HS-5 (cell line): ENCODE measurements at places on chromosomes 4 and X.

- DNase-seq = no peak
These were observed at the start of gene UBL4A for GRCh38 chrX:154486396-154487207. TSS of gene UBL4A (minus strand) at chrX:154486615. CDS start at chrX:154486584, 31 bp downstream.

DNA sequence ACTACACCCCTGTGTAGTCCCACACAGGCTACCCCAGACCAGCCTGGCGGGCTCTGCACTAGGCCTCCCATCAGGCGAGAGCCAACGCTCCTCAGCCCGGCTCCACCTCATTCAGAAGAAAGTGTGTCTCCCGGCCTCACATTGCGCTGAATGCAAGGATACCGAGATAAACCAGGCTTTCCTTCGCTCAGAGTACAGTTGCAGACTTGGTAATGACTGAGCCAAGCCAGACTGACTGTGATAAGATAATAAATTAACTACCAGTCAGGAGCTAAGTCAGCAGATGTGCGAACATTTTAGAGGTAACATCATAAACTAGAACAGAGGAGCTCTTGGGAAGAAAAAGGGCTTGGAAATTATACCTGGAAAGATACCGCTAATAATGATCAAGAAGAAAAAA is 397.6 kb downstream of the TRIML1 start:
- DNase-seq = no peak

GRCh38 chr4:142698552-142698951 is 147.5 kb downstream of the INPP4B start:
- no peak for DNase-seq

DNA sequence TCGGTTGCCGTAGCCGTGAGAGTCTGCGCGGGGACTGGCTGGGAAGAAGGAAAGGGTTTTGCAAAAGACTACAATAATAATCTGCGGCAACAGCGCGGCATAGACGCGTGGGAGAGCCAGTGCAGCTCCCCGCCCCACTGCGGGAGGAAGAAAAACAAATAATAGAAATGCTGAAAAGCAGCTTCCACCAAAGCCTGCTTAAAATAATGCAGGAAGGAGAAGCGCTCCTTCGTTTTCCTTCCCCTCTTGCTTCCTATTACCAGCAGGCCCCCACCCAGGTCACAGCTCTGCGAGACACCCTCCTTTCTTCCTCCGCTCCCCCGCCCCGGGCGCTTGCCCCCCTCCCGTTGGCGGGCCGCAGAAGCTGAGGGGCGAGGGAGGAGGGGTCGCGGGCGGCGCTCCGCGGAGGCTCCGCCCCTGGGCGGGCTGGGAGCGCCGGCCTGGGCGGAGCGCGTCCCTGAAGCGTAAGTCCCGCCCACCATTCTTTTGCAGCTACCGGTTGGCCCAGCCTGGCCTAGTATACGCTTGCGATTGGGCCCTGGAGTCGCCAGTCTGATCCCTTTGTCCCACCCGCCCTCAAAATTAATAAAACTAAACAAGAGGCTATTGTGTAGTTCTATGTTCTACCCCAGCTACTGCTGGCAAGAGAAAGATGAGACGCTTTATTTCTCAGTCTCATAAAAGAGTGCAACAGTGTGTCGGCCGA is 636 bp upstream of the AMOT start:
- DNase-seq = no peak

DNA sequence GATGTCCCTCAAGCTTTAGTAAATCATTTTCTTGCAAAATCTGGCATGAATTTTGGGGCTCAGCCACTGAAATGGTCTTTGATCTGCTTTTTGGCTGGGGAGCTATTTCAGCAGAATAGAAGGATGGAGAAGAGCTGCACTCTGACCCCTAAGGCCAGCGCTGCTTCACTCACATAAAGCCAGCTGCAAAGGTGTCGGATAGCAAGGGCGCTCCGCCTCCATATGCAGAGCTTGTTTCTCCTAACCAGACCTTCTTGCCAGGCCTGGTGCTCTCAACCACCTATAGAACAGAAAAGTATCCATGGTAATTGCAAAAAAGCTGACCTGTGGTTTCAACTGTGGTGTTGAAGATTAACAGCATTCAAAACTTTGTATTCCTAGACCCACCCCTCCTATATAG is 24.1 kb upstream of the COQ2 start:
- DNase-seq = no peak

DNA sequence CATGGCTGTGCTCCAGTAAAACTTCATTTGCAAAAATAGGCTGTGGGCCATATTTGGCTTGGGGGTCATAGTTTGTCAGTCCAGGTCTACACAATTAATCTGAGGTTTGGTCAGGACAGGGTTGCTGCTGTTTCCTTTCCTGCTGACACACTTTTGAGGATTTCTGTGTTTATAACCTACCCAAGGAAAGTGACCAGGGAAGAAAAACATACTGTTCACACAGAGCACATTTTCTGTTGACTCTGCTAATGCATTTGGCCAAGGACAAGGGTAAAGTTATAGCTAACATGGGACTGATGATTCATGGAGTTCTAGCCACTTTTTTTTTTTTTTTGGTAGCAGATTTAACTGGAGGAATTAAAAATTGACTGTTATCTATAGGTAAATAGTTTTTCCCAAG is 43.9 kb upstream of the GEMIN8 start:
- DNase-seq = no peak

GRCh38 chr4:170374770-170375169 is 285.0 kb upstream of the AADAT start:
- no peak for DNase-seq

GRCh38 chrX:131789664-131790063 is 233.4 kb upstream of the STK26 start:
- no peak for DNase-seq

DNA sequence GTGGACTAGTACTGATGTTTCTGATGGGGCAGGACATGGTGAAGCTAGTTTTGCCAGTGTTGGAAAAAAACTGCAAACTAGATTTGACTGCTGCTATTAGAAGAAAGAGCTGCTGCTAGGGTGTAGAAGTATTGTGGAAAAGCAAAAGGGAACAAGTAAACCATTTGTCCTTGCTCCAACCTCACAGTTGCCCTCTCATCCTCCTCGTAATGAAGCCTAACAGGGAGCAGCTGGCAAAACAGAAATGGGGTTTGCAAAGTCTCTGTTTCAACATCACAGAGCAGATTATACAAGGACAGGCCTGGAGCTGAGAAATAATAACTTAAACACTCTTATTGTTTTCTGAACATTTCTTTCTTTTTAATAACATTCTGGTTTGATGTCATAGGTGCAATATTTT is 346.2 kb downstream of the MAGEB5 start:
- DNase-seq = no peak

- DNase-seq = no peak
These were observed 224.5 kb upstream of the AGTR2 start for GRCh38 chrX:115946059-115946458.

DNA sequence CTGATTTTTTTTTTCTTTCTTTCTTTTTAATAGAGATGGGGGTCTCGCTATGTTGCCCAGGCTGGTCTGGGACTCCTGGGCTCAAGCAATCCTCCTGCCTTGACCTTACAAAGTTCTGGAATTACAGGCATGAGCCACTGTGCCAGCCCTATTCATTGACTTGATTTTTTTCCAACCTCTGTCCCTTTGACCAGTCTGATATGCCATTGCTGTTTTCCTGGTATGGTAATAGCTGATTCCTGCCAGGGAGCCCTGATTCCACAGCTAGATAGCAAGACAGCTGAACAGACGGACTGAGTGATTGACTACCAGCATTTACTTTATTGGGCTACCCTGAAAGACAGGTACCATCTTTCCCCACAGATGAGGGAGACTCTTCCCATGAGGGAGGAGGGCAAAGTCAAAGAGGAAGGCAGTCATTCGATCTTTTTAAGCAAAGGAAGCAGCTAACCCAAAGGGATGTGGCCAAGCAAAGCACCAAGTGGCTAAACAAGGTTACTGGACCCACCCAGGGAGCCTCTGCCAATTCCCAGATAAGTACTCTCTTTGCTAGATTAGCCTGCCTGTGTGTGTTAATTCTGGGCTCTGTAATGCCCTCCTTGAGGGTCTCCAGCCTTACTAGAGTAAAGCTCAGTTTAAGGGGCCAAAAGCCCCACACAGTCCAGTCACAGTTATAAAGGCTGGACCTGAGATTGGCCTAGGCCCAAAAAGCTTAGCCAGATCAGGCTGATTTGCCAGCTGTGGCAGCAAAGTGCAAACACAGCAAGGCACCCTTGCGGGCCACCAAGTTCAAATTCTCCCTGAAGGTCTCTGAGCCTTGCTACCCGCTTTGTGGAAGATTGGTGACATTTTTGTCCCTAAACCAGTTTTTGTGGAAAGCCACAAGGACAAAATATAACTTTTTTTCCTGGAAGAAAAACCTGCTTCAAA is 192.4 kb upstream of the GPC4 start:
- DNase-seq = no peak

GRCh38 chr4:52586069-52586468 is 73.0 kb downstream of the USP46 start:
- DNase-seq = no peak

- DNase-seq = no peak
These were observed 25.3 kb downstream of the DCHS2 start for GRCh38 chr4:154466336-154466735.

DNA sequence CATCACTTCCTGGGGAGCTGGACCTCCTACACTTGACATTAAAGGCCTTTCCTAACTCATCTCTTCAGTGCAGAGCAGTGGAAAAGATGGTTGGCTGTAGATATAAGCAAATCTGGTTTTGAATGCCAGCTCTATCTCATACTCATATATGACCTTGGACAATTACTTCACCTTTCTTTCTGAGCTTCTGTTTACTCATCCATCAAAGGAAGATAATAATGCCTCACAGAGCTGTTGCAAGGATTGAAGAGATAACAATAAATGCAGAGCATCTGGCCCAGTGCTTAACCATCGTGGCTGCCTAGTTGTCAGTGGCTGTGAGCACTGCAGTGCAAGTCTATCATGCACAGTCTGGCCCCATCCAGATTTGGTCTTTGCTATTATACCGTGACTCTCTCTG is 148.1 kb upstream of the EOLA2 start:
- no peak for DNase-seq

GRCh38 chr4:107832275-107832807 is 7.6 kb downstream of the SGMS2 start:
- no peak for DNase-seq

DNA sequence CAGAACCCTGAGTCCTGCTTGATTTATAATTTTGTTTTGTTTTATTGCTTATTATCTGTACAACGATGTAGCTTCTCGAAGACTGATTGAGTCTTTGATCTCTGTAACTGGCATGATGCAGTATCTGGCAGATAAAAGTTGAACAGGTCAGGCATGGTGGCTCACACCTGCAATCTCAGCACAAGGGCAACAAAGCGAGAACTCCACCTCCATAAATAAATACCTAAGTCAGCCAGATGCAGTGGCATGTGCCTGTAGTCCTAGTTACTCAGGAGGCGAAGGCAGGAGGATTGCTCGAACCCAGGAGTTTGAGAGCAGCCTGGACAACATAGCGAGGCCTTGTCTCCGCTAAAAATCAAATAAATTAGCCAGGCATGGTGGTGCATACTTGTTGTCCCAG is 15.7 kb upstream of the WDR19 start:
- DNase-seq = no peak

DNA sequence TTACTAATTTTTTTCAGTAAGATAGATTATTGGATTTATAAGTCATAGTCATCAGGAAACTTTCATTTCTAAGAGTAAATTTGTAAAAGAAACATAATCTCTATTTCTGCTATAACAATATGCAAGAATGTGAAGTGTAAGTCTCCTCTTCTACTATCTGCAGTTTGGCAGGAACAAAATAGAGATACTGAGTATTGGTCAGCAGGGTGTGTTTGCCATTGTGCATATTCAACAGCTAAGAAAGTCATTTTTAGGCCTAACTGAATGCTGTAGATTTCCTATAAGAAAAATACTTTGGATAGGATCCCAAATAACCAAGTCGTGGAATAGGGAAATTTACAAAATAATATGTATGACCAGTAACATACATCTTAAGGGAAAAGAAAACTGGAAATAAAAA is 253.3 kb upstream of the EPHA5 start:
- no peak for DNase-seq

GRCh38 chrX:3345281-3346191 is 916 bp downstream of the MXRA5 start:
- DNase-seq = no peak

GRCh38 chr4:7973545-7973981 is 33.9 kb upstream of the AFAP1 start:
- DNase-seq = no peak

DNA sequence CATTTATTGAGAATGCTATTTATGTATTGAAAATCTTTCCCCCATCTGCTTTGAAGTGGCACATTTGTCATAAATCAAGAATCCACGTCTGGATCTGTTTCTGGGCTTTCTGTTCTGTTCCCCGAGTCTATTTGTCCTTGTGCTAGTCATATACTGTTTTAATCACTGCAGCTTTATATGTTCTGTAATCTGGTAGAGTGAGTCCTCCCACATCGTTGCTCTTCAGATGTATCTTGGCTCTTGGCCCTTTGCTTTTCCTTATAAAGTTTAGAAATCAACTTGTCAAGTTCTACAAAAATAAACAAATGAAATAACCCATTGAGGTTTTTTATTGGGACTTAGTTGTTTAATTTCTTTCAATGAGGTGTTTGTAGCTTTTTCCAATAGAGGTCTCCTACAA is 29.0 kb downstream of the LONRF3 start:
- DNase-seq = no peak

GRCh38 chrX:40150503-40150902 is 52.7 kb upstream of the BCOR start:
- DNase-seq = no peak

DNA sequence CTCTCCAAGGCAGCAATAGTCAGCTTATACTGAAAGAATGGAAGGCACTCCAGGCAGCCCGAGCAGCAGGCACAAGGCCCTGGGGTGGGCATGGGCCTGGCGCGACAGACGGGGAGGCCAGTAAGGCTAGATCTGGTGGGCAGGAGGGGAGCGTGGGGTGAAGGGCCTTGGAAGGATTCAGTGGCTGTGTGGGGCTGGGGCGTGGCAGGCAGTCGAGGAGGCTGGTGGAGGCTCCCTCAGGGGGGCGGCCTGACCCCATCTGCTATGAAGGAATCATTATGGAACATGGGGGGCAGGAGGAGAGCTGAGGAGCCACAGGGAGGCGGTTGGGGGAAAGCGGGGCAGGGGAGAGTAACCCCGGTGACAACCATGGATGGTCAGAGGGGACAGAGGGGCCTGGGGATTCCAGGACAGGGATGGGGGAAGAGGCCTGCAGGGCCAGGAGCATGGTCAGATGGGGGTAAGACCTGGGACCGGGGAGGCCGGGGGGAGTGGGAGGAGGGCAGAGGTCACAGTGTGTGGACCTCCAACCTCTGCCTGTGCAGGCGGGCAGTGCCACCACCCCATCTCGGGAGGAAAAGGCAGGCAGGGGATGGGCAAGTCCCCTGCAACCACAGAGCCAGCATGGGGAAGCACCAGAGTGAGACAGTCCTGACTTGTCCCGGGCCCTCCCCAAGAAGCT is 70.3 kb downstream of the ACOX3 start:
- no peak for DNase-seq

- peak; percentile 60 for DNase-seq
These were observed 35.3 kb upstream of the SPRY1 start for GRCh38 chr4:123361195-123361861.

- no peak for DNase-seq
These were observed 1068.4 kb downstream of the ARAP2 start for GRCh38 chr4:35175894-35176293.

GRCh38 chr4:74315376-74315775 is 7.1 kb downstream of the EPGN start:
- DNase-seq = no peak

- no peak for DNase-seq
These were observed 18.0 kb upstream of the MND1 start for GRCh38 chr4:153326513-153326912.

- DNase-seq = no peak
These were observed 25.2 kb upstream of the MFAP3L start for GRCh38 chr4:170051402-170051801.
